ENCODE measurements at places on chromosomes 4 and X. TPM values are rescaled to one million over a fixed set of nuclear protein-coding genes. Genes with fewer than 3 reads are reported as not detected.

Gene BTC
- not detected for total RNA-seq

Gene WAS
- 84.0 TPM for total RNA-seq

Gene ARL9
- 0.35 TPM for total RNA-seq

DNA sequence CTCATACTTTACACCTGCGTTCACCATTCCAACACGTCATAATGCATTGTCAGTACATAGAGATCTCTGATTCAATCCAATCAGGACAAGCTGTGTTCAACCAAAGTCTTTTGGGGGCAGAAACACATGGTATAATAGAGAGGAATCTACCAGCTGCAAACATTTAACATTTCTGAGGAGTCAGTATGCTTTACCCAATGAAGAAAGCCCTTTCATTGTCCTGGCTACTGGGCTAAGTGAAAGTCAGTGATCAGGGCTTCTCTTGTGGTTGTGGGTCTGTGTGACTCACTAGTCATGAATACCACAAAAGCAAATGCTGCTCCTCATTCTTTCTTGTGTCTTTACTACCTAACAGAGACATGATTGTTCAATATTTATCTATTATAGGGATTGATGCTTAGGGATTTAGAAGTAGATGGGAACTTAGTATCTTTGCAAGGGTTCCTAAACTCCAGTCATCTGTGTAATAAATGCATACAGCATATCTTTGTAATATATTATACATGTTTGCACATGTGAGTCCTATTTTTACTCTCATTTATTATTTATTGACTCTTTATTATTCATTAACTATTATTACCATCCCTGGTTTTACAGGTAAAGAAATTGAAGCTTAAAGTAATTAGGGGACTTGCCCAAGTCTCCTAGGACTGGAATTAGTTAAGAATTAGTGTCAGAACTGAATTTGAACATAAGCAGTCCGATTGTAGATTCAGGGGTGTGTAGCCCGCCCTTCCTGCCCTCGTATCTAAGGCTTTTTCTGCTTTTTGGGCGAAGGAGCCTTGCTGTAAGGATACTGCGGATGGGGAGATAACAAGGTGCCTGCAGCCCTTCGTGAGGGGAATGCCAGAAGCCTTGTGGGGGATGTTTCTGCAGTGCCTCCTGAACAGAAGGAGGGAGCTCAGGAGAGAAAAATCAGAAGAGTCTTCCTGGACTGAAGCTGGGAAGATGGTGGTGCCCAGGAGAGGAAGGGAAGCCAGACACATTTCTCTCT, 353.1 kb upstream of the BOD1L1 start:
- no peak overlapping the region for H3K4me3 ChIP-seq
- no peak for DNase-seq
- H3K4me1 ChIP-seq: no peaks in the 10 kb centered on the region
- no peaks in the 10 kb centered on the region for H3K36me3 ChIP-seq

- H3K27ac ChIP-seq: no peak overlapping the region
- no peaks in the 10 kb centered on the region for H3K27me3 ChIP-seq
- H3K4me3 ChIP-seq: no peak overlapping the region
Measured at GRCh38 chr4:89324671-89325070, 17.1 kb upstream of the GPRIN3 start.

Data from CD8-positive, alpha-beta memory T cell (primary cell).